Stimulated activated CD4-positive, alpha-beta T cell treated with anti-CD3 and anti-CD28 coated beads, Interleukin-15, amount 100 ng/mL, for 24 hours (primary cell): ENCODE measurements at places on chromosomes 2 and 18.

- peak; percentile 14 for DNase-seq
Observed at GRCh38 chr2:84022810-84023431, 436.2 kb downstream of the SUCLG1 start.

GRCh38 chr2:100126201-100126600 is 16.2 kb downstream of the AFF3 start:
- DNase-seq, result no peak

DNA sequence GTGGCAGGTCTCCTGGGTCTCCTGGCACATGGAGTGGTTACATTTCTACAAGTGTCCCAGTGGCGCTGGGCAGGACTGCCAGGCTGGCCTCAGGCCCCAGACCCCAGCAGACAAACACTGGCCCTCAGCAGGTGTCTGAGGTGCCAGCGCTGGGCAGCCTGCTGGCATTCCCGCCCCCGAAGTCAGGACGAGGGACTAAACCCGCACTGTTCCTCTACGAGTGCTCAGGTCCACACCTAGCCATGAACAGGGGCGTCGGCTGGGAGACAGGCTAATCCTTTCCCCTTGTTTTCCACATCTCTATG is 12.8 kb downstream of the SNED1 start:
- no peak for DNase-seq

DNA sequence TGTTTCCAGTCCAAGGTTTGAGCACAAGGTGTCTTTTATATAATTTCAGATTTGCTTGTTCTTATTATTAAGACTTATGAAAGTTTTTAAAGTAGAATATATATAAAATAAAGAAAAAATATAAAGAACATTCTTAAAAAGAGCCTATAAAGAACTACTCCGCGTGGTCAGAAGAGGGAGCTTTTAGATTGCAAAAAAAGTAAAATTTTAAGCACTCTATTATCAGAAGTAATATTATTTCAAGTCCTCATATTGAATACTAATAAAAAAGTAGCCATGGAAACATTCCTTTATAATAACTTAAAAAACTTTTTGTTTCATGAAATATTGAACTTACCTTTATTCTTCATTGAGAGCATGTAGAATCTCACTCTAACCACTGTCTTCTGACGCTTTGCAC is 51.4 kb downstream of the LINC00305 start:
- DNase-seq, result no peak

GRCh38 chr18:28108814-28109213 is 68.1 kb downstream of the CDH2 start:
- DNase-seq, result no peak
